ENCODE measurements at places on chromosomes 5 and 9.

DNA sequence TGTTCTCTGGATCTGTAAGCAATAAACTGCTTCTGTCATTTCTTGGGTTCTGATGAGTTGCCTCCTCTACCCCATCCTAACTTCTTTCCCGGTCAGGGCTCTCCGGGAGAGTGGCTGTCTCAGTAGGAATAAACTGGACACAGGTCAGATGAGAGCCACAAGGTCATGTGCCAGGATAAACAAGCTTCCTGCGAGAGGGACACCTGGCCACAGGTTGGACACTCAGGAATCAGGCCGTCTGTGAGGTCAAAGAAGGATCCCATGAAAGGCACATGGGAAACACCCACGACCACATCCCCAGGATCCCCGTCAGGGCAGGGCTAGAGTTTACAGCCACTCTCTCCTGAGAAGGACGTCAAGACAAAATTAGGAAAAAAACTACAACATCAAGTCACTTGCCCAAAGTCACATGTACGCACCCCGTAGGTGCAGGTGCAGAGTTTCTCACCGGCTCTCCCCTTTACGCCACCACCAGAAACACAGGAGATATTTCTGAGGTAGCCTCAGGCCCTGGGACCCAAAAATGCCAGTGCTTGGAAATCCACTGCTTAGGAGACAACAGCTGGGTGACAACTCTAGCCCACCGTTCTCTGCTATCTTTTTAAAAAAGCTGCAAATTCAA is 28.7 kb downstream of the CCT5 start:
- no peak for DNase-seq

- DNase-seq = no peak
These were observed 47.0 kb upstream of the SELENOP start for GRCh38 chr5:42858687-42859086.

DNA sequence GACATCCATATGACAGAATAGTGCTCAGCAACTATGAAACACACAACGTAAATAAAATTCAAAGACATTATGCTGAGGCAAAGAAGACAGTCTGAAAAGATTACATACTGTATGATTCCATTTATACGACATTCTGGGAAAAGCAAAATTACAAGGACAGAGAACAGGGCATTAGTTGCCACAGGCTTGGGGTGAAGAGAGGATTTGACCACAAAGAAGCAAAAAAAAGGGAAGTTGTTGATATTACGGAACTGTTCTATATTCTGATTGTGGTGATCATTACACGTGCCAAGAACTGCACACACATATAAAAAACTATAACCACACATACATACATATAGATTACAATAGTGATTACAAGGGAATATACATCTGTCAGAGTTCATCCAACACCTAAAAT is 24.1 kb downstream of the CDK5RAP2 start:
- DNase-seq = no peak

DNA sequence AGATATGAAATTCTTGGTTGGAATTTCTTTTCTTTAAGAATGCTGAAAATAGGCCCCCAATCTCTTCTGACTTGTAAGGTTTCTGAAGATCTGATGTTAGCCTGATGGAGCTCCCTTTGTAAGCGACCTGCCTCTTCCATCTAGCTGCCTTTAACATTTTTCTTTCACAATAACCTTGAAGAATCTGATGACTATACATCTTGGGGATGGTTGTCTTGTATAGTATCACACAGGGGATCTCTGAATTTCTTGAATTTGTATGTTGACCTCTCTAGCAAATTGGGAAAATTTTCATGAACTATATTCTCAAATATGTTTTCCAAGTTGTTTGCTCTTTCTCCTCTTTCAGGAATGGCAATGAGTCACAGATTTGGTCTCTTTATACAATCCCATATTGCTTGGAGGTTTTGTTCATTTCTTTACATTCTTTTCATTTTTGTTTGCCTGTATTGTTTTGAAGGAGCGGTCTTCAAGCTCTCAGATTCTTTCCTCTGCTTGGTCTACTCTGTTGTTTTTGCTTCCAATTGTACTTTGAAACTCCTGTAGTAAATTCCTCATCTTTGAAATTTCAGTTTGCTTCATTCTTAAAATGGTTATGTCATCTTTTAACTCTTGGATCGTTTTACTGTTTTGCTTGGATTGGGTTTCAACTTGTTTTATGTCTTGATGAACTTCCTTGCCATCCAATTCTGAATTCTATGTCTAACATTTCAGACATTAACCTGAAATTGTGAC is 245.2 kb upstream of the TARS1 start:
- no peak for DNase-seq

- DNase-seq = no peak
These were observed 337.4 kb upstream of the GRIA1 start for GRCh38 chr5:153153086-153153485.

DNA sequence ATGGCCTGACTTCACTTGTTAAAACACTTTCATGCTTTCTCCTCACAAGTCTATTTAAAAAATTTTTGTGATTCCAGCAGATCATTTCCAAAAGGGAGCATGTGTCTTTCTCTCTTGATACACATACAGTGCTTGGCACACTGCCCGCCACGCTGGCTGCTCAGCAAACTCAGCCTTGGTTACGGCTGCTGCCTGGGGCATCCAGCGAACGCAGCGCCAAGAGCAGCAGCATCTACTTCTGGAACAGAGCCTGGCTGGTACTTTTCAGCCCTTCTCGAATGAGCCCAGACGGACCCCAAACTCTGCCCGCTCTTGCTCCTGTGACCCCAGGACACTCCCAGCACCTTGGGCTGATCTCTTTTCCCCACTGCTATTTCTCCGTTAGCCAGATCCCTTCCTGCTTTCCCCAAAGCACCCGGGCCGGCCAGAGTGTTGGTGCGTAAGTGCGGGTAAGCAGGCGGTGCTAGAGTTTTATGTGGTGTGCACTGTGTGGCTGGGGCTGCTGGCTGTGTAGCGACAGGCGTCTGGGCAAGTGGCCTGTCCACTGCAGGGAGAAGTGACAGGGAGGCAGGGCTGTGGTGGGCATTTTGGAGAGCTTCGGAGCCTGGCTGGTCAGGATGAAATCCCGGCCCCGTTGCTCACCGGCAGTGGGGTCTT is 73.2 kb downstream of the SH3PXD2B start:
- no peak for DNase-seq

- DNase-seq = no peak
These were observed 822.6 kb downstream of the TLE1 start for GRCh38 chr9:80866576-80867227.

DNA sequence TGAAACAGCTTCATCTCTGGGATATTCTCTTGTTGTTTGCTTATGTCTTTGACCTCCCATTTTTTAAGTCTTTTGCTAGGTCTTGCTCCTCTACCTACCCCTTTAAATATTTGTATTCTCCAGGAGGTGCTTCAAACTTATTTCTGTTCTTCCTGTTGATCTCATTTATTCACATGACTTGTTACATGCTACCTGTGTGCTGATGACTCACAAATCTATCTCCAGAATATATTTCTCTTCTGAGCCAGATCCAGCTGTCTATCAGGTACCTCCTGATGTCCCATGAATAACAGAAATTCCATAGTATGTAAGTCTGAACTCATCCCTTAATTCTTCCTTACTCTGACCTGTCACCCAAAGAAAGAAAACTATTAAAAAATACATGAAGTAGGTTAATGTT is 11.0 kb downstream of the NIPBL start:
- DNase-seq = no peak

GRCh38 chr5:138668451-138669380 is 84.5 kb upstream of the CTNNA1 start:
- DNase-seq = no peak

DNA sequence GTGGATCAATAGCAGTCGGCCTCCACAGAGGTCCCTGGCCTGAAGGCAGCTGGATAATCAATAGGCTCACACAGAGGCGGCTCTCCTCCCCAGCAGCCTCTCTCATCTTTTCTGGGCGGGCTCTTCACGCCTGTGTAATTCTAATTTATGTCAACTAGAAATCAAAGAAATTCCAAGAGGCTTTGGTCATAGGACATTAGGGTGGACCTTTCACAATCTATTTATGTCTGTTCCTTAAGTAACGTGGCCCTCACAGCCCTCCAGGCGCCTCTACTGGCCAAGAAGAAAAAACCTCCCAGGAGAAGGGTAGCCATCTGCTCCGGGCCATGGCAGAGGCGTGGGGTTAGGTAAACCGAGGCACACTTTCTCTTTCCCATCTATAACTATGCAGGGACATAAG is 205.1 kb upstream of the EFNA5 start:
- no peak for DNase-seq

- DNase-seq = no peak
These were observed 792.4 kb upstream of the C9orf72 start for GRCh38 chr9:28365728-28366127.

DNA sequence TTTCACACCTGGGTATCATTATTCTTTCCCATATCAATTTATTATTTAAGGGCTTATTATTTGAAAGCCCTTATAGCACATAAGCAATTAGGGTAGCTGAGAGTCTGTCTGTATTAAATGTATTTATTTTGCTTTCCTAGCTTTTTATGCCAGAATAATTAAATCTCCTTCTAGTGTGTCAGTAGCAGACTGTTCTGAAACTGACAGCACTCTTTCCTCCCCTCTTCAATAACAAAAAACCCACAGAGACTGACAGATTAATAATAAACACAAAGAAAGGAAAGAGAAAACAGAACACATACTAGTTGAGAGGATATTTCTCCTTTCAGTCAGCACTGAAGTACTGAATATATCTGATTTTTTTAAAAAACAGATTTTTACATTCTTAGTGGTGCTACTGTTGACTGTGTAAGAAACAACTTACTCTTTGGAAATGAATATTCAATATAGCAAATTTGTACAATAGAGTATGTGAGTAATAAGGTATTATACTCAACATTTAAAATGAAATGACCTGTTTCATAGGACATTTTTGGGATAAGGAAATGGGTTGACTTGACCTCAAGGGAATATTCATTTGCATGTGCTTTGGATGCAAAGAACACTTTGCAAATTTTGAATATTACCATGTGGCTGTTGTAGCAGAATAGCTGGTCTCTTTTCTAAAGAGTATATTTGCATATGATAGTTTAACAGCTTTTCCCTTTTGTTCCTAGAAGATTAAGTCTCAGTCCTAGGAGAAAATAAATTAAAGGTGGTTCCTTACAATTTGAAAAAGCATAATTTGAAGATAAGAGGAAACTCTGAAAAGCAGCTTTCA is 208.3 kb downstream of the SPATA31D1 start:
- DNase-seq = no peak

- no peak for DNase-seq
These were observed 35.7 kb downstream of the DUSP1 start for GRCh38 chr5:172735141-172735831.

- DNase-seq = no peak
These were observed 2.0 kb downstream of the ENC1 start for GRCh38 chr5:74638544-74638969.

DNA sequence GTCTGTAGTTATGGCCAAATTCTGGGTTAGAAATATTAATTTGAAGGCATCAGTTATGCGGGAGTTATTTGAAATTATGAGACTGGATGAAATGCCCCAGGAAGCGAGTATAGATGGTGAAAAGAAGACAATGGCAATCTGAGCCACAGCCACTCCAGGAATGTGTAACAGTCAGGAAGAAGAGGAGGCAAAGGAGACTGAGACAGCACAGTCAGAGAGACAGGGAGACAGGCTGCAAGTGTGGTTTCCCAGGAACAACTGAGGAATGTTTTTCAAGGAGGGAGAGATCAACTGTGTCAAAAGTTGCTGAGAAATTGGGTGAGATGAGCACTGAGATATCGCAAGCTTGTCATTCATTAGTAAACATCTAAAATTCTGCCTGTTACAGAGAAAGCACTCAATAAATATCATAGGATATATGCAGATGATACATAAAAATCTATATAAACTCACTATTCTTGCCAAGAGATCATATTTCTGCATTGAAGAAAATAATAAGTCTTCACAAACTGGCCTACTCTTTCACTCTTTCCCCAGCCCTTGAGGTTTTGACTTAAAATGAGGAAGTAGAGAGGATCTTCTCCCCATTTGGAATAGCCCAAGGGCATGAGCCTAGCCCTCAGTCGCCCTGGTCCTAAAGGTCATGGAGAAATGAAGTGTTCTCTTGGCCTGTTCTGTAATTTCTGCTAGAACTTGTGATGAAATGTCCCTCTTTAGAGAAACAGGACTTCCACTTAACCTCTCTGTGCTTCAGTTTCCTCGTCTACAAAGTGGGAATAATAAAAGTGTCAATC is 48.5 kb upstream of the RLN1 start:
- no peak for DNase-seq

DNA sequence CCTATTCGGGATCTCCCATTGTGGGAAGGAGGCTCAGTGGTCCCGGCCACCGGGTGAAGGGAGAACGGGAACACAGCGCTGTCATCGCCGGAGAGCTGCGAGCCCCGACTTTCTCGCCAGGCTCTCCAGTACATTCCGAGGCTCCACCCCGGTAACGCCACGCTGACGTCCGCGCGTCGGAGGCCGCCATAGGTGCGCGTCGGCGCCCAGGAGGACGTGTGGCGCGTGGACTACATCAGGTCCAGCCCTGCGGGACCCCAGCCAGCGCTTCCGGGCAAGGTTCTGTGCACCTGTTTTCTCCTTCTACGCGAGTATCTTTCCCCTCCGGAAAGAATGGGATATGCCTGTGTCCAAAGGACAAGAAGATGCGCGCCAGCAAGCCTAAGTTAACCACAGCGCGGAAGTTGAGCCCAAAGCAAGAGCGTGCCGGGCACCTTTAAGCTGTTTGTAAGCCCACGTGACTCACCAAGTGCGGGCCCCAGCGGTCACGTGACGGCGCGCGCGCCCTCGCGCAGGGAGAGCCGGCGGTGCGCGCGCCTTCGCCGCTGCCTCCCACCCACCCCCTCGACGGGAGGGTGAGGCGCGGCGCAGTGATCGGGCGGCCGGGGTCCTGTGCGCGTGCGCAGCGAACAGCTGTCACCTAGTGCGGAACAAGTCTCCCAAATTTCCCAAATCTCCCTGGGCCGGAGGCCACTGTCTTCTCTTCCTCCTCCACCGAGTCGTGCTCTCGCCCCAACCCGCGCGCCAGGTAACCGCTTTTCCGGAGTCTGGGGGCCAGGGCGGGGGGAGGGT is at the start of gene KDM4C:
Gene KDM4C (plus strand): TSS at position 518 of the 792 bp plus-strand sequence. CDS start 35,016 bp downstream, outside the sequence.
- DNase-seq = peak; percentile 91

- no peak for DNase-seq
These were observed 81.1 kb upstream of the RORB start for GRCh38 chr9:74415995-74416394.

- DNase-seq = no peak
These were observed 2.3 kb downstream of the FAM221B start for GRCh38 chr9:35826071-35826701.
